Activated CD4-positive, alpha-beta T cell treated with anti-CD3 and anti-CD28 coated beads, Interleukin-2, amount 50 U/mL, for 16 hours (primary cell): ENCODE measurements at places on chromosomes 4 and X.

DNA sequence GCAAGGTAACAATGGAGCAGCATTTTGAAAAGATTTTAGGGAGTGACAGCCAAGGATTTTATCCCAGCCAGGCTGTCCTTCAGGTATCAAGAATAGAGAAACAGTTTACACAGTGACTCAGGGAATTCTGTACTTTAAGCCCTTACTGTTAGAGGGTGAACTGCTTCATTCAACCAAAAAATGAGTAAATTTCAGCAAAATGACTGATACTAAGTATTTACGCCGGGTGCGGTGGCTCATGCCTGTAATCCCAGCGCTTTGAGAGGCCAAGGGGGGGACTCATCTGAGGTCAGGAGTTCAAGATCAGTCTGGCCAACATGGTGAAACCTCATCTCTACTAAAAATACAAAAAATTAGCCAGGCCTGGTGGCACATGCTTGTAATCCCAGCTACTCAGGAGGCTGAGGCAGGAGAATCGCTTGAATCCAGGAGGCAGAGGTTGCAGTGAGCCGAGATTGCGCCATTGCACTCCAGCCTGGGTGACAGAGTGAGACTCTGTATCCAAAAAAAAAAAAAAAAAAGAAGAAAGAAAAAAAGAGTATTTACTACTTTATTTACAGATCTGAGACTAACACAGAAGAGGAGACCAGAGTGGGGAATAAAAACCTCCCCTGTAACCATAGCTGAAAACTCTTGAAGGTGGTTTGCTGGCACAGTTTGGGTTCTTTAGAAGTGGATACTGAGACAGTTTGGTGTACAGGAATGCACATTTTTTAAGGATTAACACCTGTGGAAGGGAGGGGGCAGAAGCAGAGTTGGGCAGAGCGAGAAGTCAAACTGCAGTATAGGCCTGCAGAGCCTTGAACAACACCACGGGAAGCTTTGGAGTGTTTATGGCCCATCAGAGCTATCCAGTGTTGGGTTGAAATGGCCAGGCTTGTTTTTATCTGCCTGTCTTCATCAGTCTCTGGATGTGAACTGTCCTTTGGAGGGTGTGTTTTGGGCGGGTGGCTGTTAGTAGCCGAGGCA lies 40.5 kb downstream of the TMEM131L start:
- DNase-seq = no peak

DNA sequence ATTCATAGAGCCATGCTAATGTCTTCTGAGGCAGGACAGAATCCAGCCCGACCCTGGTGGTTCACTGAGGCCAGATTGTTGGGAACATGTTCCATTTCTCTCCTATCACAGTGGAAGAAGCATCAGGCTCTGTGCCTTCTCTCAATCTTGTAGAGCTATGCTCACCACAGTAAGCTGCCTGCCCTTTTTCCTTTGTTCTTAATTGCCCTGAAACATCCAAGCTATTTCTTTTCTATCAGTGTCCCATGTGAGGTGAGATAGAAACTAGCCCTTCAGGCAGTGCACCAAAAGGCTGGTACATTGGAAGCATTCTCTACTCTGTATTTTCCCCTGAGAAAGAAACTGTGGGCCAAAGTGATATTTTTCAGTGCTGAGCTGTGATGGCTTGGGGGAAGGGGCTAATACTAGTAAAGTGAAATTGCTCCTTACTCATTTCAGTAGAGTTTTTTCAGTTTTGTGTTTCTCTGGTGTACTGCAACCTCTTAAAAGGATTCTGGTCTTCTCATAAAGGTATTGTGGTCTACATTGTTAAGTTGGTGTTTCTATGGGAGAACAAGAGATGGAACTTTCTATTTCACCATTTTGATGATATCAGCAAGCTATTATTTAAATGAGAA lies 611.2 kb downstream of the RPA4 start:
- peak; percentile 62 for DNase-seq

DNA sequence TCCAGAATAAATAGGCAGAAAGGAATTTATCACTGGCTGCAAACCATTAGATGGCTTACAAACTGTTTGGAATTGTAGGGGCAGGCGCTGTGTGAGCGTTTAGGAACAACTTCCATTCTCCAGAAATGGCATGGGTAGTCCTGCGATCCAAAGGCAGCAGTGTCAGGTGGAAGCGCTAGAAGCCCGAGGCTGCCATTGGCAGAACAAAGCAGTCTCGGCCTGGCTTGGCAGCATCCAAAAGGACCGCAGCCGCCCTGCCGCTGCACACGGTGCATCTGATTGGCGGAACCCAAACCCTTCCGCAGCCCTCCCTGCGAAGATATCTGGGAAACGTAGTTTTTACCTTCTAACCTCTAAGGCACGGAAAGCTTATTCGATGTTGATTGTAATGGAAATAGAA lies 23.6 kb upstream of the YTHDC1 start:
- peak; percentile 75 for DNase-seq

DNA sequence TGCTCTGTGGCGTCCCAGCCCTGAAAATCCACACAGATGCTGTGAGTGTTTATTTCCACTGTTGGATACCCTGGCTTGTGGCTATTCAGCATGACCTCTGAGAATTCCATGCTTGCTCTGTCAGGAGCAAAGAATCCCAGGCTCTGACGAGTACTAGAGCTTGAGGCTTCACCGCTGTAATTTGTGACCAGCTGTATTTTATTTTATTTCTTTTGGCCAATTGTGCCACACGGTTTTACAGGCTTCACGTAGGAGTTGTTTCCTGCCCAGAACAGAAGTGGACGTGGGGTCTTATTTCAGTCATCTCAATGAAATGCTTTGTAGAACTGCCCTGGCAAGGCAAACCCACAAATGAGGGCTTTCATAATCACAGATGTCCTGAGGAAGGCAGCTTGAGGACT lies 69.4 kb upstream of the CLDN34 start:
- no peak for DNase-seq

DNA sequence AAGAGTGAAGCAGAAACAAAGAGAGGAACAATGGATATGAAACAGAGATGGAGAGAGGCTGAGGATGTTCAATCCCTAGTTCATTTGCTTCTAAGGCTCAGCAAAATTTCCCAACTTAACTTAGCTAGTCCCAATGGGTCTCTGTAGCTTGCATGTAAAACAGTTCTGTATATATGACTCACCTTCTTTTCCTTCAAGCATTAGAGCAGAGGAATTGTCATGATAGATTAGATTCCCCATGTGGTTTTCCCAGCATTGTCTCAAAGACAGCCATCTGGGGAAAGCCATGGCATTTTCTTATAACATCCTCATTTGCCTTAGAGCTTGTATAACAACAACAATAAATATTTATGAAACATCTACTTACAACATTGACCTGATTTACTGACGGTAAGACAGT lies 93.9 kb upstream of the GATB start:
- no peak for DNase-seq

- no peak for DNase-seq
Observed at GRCh38 chr4:94534401-94535312, 82.9 kb downstream of the PDLIM5 start.

- no peak for DNase-seq
Observed at GRCh38 chr4:186771624-186772023, 48.0 kb upstream of the FAT1 start.

GRCh38 chr4:91280551-91281290 lies 1023.0 kb upstream of the GRID2 start:
- DNase-seq = no peak

GRCh38 chr4:139419388-139419914 lies 34.5 kb upstream of the RAB33B start:
- peak; percentile 32 for DNase-seq

GRCh38 chrX:31819455-31819854 lies 747.6 kb upstream of the FTHL17 start:
- DNase-seq = no peak

DNA sequence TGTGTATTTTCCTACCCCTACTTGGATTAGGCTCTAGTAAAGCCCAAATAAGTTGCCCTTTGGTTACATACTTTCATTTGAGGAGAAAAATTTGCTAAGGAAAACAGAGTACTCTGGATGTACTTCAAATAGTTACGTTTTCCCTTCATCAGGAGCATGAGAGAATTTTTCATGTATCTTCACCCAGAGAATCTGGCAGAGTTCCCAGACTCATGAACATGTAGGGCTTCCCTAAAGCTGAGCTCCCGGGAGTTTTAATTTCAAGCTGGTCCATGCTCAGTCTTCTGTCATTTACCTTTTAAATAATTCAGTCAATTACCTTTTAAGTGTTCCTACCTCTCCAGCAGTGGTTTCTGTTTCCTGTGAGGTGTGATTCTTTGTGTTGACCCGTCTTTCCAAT lies 367.5 kb upstream of the GRID2 start:
- DNase-seq = no peak

DNA sequence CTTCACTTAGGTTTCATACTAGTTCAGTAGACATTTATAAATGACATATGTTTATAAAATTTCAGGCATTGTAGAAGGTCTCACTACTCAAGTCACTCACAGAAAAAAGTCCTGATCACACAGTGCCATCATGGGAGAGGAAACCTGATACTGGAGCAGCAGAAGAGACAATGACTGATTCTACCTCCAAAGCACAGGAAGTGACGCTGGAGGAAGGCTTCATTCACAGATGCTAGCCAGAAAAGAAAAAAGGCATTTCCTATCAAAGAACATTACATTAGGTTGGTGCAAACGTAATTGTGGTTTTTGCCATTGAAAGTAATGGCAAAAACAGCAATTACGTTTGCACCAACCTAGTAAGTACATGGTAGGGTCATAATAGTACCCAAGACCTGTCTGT lies 79.5 kb downstream of the RASGEF1B start:
- no peak for DNase-seq
